ENCODE measurements at places on chromosomes 12 and 14. TPM values are rescaled to one million over a fixed set of nuclear protein-coding genes. Genes with fewer than 3 reads are reported as not detected.
A peak's percentile ranks its signal among the peaks of the same experiment; 100 is the strongest.

KCNC2 gene
- total RNA-seq = 0.22 TPM

CAPZA3 gene
- total RNA-seq = not detected

ETFBKMT gene
- total RNA-seq = 3.9 TPM

C12orf50 gene
- 0.09 TPM for total RNA-seq

GRCh38 chr14:68451696-68452373 is 341.0 kb downstream of the ZFP36L1 start:
- DNase-seq = peak; percentile 95

GRCh38 chr12:109999983-110000505 is 814 bp downstream of the ANKRD13A start:
- DNase-seq = peak; percentile 54

GRCh38 chr12:27982385-27982784 is 9.9 kb upstream of the PTHLH start:
- DNase-seq = no peak

- DNase-seq = no peak
Measured at GRCh38 chr12:41073633-41074472, 114.3 kb upstream of the PDZRN4 start.

DNA sequence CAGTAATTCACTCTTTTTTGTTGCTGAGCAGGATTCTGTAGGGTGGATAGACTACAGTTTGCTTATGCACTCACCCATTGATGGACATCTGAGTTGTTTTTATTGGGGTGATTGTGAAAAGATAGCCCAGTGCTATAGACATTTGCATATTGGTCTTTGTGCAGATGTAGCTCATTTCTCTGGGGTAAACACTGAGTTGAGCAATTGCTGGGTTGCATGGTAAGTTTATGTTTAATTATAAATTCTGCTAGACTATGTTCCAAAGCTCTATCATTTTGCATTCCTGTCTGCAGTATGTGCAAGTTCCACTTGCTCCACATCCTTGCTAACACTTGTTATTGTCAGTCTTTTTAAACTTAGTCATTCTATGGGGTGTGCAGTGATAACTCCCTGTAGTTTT is 65.4 kb upstream of the RFLNA start:
- no peak for DNase-seq

GRCh38 chr12:118714051-118714460 is 267.3 kb upstream of the SRRM4 start:
- DNase-seq = no peak

DNA sequence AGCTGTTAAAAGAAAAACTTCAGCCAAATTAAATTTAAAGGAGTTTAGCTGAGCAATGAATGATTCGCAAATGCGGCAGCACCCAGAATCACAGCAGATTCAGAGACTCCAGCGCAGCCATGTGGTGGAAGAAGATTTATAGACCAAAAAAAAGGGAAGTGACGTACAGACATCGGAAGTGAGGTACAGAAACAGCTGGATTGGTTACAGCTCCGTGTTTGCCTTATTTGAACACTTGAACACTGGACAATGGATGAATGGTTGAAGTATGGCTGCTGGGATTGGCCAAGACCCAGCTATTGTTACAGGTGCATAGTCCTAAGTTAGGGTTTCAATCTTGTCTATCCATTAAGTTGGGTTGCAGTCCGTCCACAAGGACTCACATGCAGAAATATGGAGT is 42.6 kb downstream of the GALNT8 start:
- no peak for DNase-seq

DNA sequence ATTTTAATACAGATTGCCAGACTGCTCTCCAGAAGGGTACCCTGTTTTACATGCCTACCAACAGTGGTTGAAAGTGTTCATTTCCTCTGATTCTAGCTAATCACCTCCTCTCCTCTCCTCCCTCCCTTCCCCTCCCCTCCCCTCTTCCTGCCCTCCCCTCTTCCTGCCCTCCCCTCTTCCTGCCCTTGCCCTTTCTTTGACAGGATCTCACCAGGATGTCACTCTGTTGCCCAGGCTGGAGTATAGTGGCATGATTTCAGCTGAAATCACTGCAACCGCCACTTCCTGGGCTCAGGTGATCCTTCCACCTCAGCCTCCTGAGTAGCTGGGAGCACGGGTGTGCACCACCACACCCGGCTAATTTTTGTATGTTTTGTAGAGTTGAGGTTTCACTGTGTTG is 24.7 kb downstream of the APAF1 start:
- DNase-seq = no peak

GRCh38 chr14:52190337-52190931 is 77.1 kb upstream of the PTGDR start:
- no peak for DNase-seq

Measured in muscle of leg (tissue), 16 donors.